Activated CD4-positive, CD25-positive, alpha-beta regulatory T cell treated with anti-CD3 and anti-CD28 coated beads, Interleukin-2, amount 50 U/mL, for 72 hours (primary cell): ENCODE measurements at places on chromosomes 4 and X.

DNA sequence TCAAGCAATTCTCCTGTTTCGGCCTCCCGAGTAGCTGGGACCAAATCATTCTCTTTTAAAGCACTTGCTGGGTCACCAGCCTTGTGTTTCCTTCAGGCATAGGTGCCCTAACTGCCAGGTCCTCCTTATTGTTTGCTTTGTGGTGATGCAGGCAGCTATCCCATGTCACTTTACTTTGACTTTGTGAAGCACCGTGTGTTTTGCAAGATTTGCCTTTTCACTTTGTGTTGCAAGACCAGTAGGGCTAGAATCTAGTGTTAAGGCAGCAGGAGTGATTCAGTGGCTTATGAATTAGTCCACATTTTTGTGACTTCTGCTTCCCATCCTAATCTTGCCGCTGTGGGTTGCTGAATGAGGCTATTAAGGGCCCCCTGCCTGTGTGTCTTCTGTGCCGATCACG, 20.2 kb downstream of the SYAP1 start:
- DNase-seq: no peak

DNA sequence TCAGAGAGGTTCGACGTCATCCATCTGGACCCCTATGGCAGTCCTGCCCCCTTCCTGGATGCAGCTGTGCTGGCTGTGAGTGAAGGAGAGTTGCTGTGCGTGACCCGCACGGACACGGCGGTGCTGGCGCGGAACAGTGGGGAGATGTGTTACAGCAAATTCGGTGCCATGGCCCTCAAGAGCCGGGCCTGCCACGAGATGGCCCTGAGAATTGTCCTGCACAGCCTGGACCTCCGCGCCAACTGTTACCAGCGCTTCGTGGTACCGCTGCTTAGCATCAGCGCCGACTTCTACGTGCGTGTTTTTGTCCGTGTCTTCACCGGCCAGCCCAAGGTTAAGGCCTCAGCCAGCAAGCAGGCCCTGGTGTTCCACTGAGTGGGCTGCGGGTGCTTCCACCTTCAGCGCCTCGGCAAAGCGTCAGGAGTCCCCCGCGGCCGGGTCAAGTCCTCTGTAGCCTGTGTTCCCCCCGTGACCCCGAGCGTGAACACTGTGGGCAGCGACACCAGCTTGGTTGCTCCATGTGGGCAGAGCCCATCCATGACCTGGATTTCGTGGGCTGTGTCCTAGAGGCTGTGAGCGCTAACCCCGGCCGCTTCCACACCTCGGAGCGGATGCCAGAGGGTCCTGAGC, 186.7 kb upstream of the SLITRK2 start:
- DNase-seq: no peak

DNA sequence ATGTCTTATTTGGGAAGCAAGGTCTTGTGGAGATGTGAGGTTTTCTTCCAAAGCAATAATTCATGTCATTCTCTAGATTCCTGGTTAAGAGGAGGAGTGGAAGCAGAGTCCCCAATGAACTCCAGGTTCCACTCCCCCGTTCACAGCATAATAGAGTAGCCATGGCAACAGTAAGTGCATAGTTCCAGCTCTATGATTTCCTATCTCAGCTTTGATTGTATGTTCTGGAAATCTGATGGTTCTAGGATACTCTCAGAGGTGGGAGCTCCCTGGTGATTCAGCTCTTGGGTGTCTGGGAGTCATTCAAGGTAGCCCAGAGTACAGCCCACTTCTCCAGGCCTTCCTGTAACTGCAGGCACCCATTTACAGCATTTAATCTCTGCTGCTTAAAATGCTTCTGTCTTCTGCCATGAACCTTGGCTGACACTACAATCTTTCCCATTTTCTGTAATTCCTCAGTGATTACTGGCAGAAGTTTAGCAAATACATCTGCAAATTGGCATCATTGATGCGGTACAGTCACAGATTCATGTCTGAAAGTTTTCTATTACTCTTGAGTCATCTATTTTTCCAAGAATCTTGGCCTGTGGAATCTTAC, 242.0 kb downstream of the MAPK10 start:
- no peak for DNase-seq

DNA sequence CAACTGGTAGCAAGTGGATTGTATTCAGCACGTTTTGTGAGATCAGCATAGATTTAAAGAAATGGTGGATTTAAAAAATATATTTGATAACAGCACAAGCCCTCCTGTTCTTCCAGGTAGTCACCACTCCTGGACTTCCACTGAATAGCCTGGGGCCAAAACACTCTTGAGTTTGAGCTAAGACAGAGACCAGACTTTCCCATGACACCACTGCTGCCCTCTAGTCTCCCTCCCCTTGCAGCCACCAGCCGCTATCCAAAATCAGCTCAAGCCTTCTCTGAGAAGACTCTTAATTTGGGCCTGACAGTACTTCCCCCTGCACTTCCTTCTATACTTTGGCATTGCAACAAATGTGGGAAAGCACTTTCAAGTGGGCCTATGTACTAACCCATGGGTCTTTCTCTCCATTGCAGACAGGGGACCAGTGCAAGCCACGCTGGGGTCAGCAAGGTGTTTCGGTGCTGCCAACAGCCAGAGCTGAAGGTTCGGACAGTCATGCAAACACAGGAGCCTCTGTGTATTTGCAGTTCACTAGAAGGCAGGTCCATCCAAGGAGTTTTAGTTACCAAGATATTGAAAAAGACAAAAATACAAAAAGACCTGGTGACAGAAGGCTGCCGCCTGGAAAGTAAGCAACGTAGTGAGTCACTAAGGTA, 40.5 kb upstream of the KLHL13 start:
- no peak for DNase-seq

GRCh38 chr4:185265942-185266341, 56.5 kb downstream of the SNX25 start:
- DNase-seq: no peak

DNA sequence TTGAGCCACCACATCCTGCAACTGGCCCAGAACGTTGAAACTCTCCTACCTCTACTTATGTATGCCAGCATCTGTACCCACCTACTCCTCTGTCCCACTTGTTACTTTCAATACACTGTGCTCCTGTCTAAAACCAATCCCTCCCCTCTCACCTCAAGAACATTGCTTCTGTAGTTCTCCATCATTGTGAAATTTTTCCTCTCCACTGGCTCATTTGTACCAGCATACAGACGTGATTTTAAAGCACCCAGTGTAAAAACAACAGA, 25.5 kb upstream of the USO1 start:
- no peak for DNase-seq

- DNase-seq: no peak
Measured at GRCh38 chrX:109863811-109864210, 130.8 kb upstream of the ACSL4 start.

DNA sequence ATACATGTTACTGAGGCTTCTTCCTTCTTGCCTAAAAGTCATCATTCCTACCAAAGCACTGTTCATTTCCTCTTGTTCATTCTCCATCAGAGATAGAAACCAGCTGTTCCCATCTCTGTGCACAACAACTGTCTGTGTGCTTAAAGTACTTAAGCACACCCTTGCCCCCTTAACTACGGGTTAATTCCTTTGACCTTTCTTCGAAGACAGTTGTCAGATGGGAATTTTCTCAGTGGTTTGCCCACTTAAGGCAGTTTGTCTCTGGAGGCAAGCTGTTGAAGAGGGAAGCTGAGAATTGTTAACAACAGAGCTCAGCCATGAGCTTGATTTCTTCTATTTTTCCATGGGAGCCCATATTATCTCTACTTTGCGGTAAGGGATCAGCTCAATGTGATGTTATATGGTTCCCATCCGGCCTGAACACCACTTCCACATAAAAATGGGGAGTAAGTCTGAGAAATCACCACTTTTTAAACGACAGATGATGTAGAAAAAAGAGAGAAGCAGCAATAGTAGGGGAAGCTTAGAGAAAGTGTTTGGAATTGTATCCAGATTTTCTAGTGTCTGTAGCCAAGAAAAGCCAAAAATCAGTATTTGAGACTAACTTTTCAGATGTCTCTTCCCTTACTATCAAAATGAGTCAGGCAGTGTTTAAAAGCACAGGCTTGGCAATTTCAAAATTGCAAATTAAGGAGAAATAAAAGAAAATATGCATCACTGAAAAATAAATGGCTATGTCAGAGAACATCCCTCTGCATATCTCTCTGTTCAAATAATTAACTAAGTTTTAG, 194.4 kb downstream of the SLIT2 start:
- DNase-seq: no peak

GRCh38 chrX:17700976-17701375, 36.3 kb upstream of the SCML1 start:
- DNase-seq: no peak

DNA sequence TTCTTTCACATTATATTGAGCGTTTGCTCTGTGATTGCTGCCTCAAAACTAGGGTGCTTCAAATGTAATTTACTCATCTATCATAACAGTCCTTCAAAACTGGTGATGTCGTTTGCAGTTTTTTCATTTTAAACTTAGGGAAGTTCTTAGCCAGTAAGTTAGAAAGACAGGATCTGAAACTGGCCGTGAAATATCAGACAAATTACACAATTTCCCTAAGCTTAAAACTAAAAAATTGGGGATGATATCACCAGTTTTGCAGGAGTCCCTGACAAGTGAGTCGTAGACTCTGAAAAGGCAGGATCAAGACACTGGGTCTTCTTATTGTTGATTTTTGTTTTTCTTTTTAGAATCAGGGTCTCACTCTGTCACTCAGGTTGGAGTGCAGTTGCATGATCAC, 44.8 kb downstream of the MOB1B start:
- DNase-seq: no peak

DNA sequence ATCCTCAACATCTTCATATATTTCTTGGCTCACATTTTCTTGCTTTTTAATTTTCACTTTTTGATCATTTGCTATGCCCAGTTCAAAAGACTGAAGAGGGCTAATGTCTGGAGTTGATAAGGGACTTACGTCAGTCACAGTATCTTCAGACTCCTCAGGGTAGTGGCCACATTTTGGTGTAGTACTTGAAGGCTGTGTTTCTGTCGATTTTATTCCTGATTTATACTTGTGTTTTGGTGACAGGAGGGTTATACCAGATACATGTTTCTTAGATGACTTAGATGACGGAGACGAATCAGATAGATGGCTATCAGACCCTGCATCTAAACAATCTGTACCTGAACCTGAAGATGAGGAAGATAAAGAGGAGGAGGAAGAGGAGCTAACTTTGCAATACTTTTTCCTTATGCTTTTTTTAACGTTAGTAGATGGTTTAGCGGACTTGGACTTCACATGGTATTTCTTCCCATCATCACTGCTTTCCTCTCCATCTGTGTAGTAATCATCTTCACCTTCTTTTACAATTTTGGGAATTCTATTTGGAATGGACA, 13.4 kb downstream of the CFAP97 start:
- no peak for DNase-seq

DNA sequence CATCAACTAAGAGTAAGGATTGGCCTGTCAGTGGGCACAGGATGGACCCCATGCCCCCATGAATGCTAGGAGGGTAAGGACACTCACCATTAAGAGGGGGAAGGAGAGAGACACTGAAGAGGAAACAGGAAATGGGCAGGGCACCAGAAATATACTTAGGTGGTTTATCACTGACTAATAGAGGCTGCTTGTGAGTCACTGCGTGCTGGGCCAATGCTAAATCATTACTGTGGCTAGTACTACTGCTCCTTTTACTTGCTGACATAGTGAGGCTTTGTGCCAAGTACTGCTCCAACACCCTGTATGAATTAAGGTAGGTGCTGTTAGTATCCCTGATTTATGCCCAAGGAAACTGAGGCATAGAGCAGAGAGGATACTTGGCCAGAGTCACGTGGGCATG, 130.4 kb upstream of the FRMPD4 start:
- DNase-seq: no peak

- DNase-seq: no peak
Measured at GRCh38 chr4:169249999-169250398, 20.8 kb downstream of the SH3RF1 start.

GRCh38 chr4:1204286-1204827, 32.0 kb upstream of the SPON2 start:
- no peak for DNase-seq

GRCh38 chr4:77043507-77044136, 32.2 kb downstream of the CCNI start:
- no peak for DNase-seq

DNA sequence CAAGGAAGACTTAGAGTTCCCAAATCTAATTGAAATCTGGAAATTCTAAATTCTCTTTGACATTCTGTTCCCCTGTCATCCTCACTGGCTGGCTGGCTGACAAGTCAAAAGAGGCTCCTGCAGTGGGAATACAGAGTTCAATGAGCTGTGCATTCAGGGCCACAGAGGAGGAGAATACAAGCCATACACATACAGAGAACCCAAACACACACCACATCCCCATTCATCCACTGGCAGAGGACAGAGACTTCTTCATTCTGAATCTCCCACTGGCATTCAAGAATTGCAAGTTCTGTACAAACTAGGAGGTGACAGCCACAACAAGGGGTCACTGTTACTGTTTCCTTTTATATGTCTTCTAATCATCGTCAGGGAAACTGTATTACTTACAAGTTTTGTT, 49.7 kb downstream of the SAT1 start:
- DNase-seq: no peak

GRCh38 chr4:8029689-8030088, 90.0 kb upstream of the AFAP1 start:
- DNase-seq: no peak

DNA sequence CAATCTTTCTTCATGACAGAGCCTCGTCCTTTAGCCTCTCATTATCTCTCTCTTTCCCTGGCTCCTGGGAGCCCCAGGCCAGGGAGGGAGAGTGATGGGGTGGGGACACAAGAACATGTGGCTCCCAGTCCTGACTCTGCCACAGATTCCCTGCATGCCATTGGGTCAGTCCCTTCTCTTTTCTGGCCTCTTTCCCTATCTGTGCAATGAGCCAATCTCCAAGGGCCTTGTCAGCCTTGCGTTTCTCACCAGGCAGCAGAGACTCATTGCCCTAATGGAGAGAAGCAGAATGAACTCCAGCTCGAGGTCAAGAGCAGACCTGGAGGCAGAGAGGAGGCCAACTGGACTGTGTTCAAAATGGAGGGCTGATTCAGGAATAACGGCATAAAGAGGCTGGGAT, 38.4 kb upstream of the PJA1 start:
- no peak for DNase-seq

DNA sequence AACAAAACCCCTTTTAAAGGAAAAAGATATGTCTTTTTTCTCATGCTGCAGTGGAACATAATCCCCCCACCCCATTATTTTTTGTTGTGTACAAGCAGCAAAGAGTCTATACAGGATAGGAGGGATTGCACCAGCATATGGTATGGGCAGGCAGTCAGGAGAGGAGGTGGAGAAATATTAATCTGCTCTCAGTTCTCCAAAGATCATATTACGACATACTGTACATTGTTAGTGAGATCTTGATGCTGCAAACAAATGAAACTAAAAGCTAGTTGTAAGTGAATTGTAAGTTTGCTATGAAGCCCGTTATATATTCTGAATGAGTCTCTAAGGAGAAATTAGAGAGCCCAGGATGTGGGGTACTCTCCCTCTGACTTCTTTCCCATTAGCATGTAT, 75.3 kb downstream of the RAPGEF2 start:
- DNase-seq: no peak
